ENCODE measurements at places on chromosomes 2 and 18. TPM values are rescaled to one million over a fixed set of nuclear protein-coding genes. Genes with fewer than 3 reads are reported as not detected.

DNA sequence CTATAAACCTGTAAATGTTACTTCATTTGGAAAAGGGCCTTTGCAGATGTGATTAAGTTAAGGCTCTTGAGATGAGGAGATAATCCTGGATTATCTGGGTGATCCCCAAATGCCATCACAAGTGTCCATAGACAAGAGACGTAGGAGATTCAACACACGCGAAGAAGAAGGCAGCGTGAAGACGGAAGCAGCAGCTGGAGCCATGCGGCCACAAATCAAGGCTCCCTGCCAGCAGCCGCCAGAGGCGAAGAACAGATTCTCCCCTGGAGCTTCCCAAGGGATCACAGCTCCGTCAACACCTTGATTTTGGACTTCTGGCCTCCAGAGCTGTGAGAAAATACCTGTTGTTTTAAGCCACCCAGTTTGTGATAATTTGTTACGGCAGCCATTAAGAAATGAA lies 11.0 kb upstream of the VAPA start:
- DNase-seq, result no peak

- peak; percentile 14 for DNase-seq
These were observed 315.6 kb downstream of the IRS1 start for GRCh38 chr2:226483745-226484619.

DNA sequence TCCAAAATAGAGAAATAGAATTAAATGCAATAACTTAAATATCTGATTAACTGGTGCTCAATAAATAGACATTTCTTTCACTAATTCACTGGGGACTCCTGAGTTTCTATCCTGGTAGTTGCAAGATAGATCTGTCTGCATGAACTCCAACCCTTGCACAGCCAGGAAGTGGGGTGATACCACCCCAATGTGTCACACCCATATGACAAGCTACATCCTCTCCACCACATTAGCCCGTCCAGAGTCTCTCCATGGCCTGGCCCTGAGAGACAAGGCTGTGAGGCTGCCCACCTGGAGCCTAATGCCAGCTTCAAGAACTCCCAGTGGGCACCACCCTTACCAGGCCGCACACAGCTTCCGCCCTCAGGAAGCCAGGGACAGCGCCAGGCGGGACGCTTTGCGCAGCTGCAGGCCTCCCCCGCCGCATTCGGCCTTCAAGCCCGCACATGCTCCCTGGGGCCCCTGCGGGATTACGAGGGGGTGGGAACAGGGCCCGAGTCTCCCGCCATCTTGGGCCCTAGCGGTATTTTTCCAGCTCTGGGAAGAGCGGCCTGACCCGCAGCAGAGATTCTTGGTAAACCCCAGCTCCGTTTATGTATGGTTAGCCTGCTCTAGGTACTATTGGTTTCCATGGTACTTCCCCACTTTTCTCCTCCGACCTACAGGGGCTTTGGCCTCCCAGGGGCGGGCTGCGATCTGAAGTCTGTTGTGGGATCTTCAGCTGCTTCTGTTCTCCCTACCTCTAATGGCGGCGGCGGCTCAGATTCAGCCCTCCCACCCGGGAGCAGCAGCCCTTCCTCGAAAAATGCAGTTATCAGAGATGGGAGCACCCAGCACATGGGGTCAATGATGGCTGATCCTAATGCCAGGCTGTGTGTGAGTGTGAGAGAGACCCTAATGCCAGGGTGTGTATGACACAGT lies at the start of gene TDRD15:
Gene TDRD15, plus strand, starts transcription at position 496 of the 921 bp plus-strand sequence. CDS start 13,500 bp downstream, outside the sequence.
- DNase-seq, result no peak

DNA sequence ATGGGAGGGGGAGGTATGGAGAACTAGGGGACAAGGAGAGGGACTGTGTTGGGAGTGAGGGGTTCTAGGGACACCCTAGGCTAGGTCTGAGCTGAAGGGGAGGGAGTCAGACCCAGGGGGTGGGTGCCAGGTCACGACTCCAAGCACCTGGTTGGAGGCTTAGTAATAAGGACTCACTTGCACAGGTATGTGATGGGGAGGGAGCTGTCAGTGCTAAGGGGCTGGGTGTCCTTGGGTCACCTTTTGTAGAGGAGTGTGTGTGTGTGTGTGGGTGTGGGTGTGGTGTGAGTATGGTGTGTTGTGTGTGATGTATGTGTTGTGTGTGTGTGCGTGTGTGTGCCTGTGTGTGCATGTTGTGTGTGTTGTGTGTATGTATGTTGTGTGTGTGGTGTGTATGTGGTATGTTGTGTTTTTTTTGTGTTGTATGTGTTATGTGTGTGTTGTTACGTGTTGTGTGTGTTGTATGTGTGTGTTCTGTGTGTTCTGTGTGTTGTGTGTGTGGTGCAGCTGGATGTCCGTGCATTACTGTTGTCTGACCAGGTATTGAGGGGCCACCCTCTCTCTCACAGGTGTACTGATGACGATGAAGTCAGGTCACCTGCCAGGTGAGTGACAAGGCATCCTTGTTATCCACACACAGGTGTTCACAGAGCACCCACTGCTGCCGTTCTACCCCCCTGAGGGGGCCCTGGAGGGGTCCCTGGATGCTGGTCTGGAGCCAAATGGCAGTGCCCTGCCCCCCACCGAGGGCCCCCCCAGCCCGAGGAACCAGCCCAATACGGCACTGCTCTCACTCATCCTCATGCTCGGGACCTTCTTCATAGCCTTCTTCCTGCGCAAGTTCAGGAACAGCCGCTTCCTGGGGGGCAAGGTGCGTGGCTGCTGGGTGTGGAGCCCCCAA lies 9.8 kb downstream of the SLC4A3 start:
- no peak for DNase-seq

GRCh38 chr2:133286326-133286922 lies 281.8 kb downstream of the NCKAP5 start:
- peak; percentile 32 for DNase-seq

- DNase-seq, result peak; percentile 70
These were observed 160.9 kb downstream of the MYO5B start for GRCh38 chr18:50034029-50034428.

DNA sequence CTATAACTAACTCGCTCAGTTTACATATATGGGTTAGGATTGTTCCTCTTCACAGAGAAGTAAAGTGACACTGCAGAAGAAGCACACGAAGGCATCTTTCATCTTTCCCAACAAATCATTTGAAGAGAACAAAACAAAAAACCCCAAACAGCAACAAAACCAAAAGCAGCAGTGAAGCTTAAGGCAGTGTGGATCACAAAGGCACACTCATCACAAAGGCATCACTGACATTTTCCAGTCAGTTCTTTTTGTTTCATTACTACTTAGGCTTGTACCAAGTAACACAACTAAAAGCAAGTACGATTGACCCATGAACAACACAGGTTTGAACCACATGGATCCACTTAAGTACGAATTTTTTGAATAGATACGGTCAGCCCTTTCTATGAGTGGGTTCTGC lies 75.7 kb downstream of the RNF152 start:
- no peak for DNase-seq

- DNase-seq, result peak; percentile 80
These were observed 602.9 kb downstream of the ARHGAP15 start for GRCh38 chr2:143732076-143732475.

MAP2 gene
- total RNA-seq, result 10.5 TPM

SLC5A7 gene
- total RNA-seq, result not detected

SCN3A gene
- total RNA-seq, result not detected

AFTPH gene
- total RNA-seq, result 34.5 TPM

SLC39A10 gene
- 54.5 TPM for total RNA-seq

Measured in mammary epithelial cell (primary cell).